ENCODE measurements at places on chromosomes 6 and 20.

DNA sequence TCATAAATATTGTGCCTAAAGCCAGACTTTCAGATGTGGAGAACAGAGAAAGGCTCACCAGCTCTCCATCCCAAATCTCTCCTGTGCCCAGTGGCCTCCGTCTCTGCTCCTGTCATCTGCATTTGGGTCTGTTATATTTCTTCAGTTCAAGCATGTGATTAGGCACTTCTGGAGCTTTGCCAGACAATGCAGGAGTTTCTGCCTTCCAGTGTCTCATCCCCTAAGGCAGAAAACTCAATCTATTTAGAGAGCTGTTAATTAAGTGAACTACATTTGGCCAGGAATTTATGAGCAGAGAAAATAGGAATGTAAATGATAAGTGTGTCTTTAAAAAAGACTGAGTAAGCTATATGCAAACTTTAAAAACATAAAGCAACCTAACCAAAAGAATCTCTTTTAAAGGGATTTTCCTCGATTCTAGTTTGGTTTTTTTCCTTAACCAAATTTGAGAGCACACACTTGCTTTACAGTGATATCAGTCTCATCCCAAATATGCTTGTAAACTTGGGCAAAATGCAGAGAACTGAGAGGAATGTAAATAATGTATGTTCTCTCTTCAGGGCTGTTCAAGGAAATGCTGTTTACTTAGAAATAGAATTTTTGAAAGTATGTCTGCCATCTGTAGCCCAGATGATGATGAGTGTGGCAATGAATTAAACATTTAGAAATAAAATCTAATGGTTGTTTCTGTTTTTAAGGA, 113.9 kb downstream of the ELOVL4 start:
- no peak for DNase-seq

- DNase-seq, result no peak
Measured at GRCh38 chr6:74607934-74608333, 597.9 kb downstream of the COL12A1 start.

DNA sequence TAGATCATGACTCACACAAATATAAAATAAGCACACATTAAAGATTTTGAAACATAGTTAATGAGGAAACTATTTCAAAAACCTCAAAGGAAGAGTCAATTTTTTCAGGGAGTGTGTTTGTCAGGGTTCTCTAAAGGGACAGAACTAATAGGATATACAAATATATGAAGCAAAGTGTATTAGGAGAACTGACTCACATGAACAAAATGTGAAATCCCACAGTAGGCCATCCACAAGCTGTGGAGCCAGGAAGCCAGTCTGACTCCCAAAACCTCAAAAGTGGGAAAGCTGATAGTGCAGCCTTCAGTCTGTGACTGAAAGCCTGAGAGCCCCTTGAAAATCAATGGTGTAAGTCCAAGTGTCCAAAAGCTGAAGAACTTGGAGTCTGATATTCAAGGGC, 898.0 kb upstream of the EYS start:
- no peak for DNase-seq

GRCh38 chr6:82176616-82177015, 70.9 kb downstream of the IBTK start:
- no peak for DNase-seq

DNA sequence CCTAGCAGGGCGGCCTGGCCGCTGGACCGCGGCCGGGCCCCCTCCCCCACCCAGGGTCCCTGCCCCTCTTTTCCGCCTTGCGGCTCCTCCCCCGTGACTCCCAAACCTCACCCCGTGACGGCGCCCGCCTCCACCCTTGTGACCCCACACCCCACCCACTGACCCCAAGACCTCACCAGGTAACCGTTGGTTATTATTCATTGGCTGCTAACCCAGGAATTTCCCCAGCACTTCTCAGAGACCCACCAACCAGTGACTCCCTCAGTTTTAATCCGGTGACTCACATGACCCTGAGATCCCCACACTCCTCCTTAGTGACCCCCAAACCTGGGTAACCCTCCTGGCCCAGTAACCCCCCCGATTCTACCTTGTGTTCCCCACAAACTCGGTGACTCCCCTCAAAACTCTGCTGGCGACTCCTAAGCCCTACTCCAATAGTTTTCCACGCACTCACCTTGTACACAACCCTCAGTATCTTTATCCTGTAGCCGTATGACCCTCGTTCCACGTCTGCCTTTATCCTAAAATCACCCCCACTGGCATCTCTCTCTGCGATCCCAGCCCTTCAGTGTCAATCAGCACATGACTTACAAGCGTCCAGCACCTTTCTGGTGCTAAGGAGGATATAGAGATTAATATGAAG, 534 bp downstream of the ZNF76 start:
- DNase-seq, result peak; percentile 76

DNA sequence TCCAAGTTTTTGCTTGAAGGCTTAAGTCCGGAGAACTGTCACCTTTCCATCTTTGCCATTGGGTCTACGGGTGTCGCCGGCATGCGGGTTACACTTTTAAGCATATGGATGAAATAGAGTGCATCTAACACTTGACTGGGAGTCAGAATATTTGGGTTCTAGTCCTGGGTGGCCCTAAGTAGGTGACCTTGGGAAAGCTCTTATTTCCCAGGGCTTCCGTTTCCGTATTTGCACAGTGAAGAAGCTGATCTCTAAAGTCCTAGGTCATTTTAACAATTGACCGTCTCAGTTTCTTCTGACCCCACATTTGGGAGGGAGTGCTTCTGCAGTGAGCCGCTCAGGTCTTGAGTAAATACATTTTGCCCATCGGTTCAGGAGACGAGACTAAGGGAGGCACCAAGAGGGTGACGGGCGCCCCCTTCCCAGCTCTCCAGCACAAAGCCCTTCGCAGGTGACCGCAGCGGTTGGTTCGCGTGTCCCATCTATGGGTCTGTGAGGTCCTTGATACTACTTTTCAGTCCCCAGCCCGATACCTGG, 651 bp upstream of the BLTP3A start:
- peak; percentile 38 for DNase-seq

- DNase-seq, result peak; percentile 16
Measured at GRCh38 chr20:31602779-31603441, 2.2 kb upstream of the ID1 start.

GRCh38 chr6:43910149-43910637, 140.2 kb downstream of the VEGFA start:
- DNase-seq, result no peak

Data from activated CD4-positive, alpha-beta T cell treated with anti-CD3 and anti-CD28 coated beads, Interleukin-2, amount 50 U/mL, for 4 hours (primary cell).